Stimulated activated CD8-positive, alpha-beta memory T cell treated with anti-CD3 and anti-CD28 coated beads, Interleukin-15, amount 100 ng/mL, for 1 hour (primary cell): ENCODE measurements at places on chromosomes 2 and 18.

DNA sequence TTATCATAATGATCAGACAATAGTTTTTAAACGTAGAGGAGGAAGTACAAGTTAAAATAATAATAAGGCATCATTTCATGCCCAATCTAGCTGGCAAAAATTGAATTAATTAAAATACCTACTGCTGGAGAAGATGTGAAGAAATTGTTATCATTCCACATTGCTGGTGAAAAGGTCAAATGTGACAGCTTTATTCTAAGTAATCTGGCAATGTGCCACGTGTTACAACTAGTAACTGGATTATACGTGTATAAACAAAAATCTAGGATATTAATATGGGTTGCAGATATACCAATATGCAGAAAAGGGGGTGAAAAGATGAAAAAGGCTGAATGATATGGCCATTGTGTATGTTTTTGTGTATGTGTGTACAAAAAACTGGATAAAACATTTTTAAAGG lies 32.4 kb downstream of the SMAD2 start:
- DNase-seq, result no peak

GRCh38 chr2:164624316-164624715 lies 3.0 kb upstream of the GRB14 start:
- DNase-seq, result no peak

- no peak for DNase-seq
Measured at GRCh38 chr2:100320547-100321178, 1.6 kb downstream of the LONRF2 start.

- DNase-seq, result no peak
Measured at GRCh38 chr2:39954346-39954745, 175.3 kb upstream of the THUMPD2 start.

- no peak for DNase-seq
Measured at GRCh38 chr2:102558463-102558862, 60.9 kb upstream of the SLC9A2 start.

DNA sequence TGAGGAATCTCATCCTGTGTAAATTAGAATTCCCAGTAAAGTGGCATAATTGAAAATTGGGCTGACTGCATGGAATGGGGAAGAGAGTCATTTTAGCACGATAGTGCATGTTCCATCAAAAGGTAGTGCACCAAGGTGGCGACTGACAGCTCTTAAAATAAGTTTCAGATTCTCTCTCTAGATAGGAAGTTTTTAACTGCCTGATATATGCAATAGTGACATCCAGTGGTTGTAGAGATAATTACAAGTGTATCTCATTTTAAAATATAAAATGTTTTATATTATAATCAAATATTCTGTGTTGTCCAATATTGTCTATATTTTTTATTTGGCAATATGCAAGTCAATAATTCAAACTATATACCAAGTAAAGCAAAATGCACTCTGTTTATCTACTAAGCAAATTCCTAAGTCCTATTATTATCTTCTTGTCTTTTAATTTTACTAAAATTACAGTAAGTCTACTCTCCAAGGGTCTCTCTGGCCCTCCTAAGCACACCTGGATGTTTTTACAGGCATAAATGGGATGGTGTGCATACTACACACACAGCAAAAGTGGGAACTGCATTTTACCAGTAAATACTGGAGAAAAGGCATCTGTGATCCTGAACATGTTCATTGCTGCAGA lies 397.7 kb upstream of the HNRNPA3 start:
- no peak for DNase-seq

DNA sequence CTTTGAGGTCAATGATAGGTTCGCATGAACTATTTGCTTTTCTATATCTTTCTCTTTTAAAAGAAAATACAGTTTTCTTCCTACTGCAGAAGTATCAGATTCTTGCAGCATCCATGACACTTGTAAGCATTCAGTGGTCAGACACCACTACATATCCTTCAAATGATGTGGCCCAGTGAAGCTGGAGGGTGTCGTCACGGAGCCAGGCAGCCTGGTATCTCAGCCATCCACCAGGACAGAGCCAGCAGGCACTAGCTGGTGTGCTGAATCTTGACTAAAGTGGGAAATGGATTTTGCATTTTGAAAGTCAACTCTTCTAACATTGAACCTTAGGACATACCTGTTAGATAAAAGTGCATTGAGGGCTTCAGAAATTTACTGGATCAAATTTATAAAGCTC lies 5.4 kb downstream of the KLHL14 start:
- DNase-seq, result no peak

DNA sequence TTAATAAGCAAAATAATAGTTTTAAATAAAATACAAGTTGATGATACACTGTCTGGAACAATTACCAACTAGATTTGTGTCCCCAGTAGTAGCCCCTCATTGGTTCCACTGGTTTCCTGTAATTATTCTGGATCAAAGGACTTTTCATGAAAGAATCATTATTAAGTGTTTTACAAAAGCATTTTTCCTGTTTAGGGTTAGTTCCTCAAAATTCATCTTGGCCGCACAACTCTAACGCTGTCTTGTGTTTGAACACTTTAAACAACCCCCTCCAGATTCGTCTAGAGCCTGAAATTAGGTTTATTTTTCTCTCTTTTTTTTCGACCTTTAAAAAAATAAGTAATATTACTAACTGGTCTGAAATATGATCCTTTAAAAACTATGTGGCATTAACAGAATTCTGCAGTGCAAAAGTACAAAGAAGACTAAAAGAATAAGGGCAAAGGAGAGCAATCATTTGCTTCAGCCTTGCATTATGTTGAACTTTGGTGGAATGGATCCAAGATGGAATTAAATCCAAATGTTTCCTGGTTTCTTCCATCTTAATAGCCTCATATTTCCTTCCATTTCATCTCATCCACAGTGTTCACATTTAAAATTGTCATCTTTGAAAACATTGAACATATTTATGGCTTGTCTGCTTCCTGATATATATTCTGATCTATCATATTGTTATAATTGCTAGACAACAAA lies 678.4 kb downstream of the IRS1 start:
- no peak for DNase-seq

DNA sequence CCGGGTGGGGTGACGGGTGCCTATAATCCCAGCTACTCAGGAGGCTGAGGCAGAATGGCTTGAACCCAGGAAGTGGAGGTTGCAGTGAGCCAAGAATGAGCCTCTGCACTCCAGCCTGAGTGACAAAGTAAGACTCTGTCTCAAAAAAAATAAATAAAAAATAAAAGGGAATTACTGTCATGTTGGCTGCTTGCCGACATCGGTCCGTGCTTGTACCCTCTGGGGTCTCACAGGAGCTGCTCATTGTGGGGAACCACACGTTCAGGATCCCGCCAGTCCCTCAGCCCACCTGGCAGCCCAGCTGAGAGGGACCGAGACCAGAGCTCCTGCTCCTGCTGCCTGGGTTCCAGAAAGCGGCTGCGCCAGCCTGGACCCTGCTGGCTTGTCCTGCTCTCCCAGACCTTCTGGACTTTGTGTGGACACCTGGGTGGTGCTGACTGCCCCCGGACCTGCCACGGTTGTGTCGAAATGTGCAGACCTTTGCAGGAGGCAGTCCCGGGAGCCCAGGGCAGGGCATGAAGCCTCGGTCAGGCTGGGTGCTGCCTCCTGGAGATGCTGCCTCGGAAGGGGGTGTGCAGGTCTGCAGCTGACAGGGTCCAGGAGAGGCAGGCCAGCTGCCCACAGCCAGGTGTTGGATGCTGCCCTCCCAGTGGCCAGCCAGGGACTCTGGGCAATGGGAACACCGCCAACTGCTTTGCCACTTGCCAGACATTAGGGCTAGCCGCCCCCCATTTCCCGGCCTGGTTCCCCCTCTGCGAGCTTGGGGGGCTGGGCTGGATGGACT lies 16.4 kb downstream of the KLF11 start:
- DNase-seq, result no peak
